ENCODE measurements at places on chromosomes 6 and 20.

DNA sequence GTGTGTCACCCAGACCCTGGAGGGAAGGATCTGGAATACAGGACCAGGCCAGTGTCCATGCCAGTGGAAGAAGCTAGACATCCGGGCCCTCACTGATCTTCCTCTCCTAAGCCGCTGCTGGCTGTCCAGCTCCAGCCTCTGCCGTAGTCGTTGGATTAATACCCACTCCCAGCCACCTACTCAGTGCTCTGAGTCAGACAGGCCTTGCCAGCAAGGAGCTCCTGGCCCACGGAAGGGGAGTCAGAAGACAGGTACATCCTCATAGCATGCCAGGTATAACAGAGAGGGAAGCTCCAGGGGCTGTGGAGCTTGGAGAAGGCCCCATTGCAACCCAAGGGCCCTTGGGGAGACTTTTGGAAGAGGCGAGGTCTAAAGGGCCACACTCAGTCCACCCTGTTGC is 49.0 kb downstream of the STK35 start:
- no peak for DNase-seq

DNA sequence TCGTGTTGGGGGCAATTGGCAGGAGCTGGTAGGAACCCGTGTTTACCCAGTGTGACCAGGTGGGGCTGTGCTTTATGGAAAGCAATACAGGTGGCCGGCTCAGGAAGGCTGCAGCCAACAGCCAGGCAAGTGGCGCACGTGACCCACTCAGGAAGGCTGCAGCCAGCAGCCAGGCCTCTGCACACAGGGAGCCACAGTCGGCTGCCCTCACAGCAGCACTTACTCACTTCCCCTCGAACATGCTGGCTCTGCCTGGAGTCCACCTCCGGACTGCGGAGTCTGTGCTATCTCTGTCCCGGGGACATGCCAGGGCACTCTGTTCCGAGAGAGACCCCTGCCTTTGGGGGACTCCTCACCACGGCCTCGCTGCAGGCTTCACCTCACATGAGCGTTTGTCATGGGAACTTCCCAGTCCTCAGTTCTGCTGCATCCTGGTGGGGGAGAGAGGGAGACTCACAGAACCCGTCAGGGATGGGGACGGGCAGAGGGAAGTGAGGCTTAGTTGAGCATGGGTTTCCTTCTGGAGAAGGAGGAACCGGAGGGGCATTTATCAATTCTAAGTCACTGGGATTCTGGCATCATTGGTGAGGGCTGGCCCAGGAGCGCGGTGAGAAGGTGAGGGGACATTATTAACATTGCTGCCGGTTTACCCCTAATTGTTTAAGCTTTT is 76.8 kb downstream of the TTLL2 start:
- DNase-seq = no peak

DNA sequence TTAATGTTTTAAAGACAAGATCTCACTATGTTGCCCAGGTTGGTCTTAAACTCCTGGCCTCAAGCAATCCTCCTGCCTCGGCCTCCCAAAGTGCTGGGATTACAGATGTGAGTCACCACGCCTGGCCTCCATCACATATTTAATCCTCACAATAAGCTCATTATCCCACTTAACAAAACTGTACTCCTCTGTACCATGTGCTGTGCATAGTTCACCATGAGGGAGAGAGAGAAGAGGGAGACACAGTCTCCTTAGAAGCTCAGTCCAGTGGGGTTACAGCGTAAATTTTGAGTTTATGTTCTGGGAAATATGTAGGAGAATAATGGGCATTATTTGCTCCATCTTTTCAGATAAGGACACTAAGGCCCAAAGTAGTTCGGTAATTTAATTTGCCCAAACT is 7.9 kb upstream of the CPNE5 start:
- no peak for DNase-seq

- DNase-seq = no peak
Measured at GRCh38 chr6:131290955-131291354, 155.7 kb downstream of the AKAP7 start.

- no peak for DNase-seq
Measured at GRCh38 chr6:56999049-56999448, 44.1 kb downstream of the BEND6 start.

GRCh38 chr20:24978513-24978912 is 14.0 kb downstream of the APMAP start:
- no peak for DNase-seq

DNA sequence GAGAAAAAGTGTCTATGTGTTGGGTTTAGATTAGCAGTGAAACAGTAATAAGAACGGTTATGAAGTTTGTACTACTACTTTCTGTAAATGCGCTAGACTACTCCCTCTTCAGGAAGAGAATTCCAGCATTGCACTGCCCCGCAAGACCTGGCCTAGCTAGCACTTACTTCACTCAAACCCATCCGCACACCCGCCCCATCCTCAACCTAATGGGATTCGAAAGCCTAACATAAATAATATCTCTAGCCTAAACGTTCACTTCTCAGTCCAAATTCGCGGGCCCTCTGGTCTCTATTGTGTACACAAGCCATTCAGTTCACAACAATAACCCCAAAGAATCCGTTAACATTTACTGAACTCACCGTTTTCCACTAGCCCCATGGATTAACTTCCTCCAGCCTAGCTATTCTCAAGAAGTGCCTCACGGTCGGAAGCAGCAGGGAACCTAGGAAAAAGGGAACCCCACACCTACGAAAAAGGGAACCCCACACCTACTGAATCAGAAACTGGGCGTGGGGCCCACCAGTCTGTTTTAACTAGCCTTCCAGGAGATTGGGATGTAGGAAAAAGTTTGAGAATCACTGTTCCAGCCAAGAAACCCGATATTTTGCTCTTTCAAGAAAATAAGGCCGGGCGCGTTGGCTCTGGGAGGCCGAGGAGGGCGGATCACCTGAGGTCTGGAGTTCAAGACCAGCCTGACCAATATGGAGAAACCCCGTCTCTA is 45.4 kb upstream of the BTN3A2 start:
- DNase-seq = no peak

DNA sequence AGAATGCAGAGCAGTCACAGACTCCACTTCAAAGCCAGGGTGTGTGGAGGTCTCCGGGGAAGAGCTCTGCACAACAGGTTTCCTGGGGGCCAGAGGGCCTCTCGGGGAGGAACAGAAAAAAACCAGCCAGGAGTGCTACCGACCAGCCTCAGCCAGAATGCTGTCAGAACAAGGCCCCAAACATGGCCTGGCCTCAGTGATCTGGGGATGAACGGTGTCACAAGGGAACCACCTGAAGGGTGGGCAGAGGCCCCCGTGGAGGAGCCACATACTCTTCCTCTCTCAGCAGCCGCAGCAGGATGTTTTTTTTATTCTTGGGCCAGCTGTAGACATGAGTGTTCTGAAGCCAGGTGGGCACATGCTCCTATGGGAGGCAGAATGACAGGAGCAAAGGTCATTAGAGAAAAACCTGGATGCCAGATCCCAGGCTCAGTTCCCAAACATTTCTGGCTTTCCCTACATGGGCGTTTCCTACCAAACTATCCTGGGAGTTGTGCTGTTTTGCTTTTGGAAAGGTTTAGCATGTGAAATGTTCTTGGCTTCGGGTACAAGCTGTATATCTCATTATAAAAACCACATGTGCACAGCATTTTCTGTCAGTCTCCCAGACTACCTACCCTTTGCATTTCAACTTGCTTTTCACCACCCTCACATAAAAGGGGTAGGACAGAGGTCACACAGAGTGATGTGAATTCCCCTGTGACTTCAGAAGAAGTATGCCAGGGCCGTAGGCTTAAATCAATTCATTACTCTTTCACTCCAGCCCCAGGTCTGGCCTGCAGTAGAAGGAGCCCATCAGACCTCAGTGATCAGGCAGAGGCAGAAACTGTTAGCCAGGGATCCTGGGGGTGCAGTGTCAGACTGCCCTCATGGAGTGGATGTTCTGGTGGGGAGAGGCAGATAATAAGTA is 46.2 kb downstream of the TRAF3IP2 start:
- DNase-seq = no peak

- no peak for DNase-seq
Measured at GRCh38 chr6:3769610-3770009, 18.1 kb upstream of the PXDC1 start.

- no peak for DNase-seq
Measured at GRCh38 chr6:88115307-88115706, 50.8 kb downstream of the CNR1 start.

DNA sequence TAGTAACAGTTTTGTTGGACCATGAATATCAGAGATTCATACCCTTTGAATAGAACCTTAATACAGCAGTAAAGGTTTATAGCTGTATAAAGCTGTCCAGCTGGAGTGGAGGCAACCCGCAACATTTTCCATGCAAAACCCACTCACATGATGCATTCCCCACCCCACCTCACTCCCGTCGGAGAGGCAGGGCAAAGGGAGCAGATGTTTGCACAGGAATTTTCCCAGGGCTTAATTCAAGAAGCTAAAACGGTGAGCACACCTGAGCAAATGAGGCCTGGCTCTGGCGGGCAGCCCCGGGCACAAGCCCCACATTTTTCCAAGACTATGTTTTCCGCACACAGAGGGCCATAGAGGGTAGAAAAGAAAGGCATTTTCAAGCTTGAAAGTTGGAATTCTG is 191.7 kb downstream of the FOXC1 start:
- no peak for DNase-seq

DNA sequence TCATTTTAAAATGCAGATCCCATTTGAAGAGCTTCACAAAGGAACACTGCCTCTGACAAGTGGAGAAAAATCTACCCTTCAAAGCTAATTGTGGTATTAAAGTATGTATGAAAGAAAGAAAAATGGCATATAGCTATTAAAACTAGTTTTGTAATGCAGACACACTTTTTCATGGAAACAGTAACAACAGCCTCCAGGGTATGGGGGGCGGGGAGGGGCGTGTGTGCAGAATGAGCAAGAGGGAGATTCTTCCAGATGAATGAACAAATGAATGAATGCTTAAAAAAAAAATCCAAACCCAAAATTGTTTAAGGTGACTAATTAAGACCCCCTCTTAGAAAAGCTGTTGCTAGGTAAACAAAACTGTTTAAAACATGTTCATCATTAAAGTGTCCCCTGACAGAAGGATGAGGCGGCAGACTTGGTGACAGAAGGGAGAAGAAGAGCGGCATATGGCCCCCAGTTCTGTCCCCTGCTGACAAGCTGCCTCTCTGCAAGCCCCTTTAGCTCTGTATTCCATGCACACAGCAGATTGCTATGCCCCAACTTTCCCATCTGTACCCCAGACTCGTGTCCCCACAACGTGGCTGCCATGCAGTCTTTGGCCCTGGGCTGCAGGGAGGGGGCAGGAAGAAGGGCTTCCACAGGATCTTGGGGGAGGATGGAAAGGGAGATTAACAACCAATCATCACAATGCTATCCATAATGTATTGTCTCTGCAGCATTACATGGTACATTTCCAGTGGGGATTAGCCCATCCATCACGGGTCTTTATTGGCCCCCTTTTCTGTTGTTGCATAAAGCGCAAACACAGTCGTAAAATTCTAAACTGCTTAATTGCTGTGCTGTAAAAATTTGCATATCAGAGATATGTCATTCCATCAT is 108.4 kb upstream of the OLIG3 start:
- DNase-seq = no peak

GRCh38 chr6:53874964-53875363 is 80.2 kb downstream of the LRRC1 start:
- DNase-seq = no peak

Measured in effector CD4-positive, alpha-beta T cell (primary cell).